Nephron progenitor cell (in vitro differentiated cells): ENCODE measurements at places on chromosomes 3 and 15.

DNA sequence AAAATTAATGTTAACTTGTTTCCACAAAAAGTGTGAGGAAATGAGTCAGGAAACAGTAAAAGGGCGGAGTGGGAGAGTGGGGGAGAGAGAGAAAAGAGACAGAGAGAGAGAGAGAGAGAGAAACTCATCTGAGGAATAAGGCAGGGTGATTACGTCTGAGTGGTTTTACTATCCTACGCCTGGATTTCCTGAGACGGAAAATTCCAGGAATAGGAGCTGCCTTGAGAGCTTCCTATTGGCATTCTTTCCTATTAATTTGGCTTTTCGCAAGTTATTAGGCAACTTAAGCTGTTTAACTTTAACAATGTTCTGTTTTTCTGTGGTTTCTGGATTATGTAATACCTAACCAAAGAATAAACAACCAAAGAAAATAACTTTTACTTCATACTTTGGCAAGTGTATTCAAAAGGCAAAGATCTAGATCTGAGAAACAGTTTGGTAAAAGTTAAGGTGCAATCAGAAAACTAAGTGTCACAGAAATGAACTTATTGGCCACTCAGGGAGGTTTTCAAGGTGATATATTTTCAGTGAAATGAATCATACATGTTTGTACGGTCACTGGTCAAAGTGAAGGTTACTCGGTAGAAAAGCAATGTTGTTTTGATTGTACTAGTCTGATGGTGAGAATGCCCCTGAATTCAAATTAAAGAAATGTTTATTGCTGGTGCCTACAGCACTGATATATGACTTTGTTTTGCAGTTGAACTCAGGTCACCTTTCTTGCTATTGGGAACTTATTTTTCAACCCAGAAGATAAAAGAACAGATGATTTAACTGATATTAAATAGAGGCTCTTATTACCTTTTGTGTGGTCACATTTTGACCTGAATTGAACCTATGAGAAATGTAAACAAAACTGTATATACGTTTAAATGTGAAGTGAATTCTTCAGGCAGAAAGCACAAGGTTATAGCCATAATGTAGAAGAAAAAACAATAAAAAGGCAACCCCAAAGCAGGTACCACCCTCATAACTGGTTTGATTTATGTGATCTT, 39.9 kb upstream of the TNFSF10 start:
- DNase-seq = no peak

- no peak for DNase-seq
These were observed 150.9 kb downstream of the TPRA1 start for GRCh38 chr3:127439621-127440020.

GRCh38 chr3:142837526-142837925, 51.4 kb downstream of the PCOLCE2 start:
- no peak for DNase-seq

GRCh38 chr3:197362081-197362480, 63.7 kb upstream of the DLG1 start:
- no peak for DNase-seq

DNA sequence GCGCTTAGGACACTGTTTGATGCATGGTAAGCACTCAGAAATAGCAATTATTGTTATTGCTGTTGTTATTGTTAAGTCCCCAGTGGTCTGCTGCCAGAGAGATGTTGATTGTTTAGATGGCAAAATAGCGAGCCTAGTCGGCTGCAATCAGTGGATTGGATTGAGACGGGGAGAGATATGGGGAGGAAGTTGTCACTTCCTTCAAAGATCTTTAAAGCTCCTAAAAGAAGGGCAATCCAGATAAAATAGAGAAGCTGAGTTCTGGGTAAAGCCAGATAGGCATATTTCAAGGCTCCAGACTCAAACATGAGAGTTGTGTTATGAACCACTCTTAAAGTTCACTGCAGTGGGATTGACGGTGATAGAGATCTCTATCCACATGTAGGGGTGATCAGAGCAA, 64.5 kb downstream of the RYR3 start:
- DNase-seq = no peak

DNA sequence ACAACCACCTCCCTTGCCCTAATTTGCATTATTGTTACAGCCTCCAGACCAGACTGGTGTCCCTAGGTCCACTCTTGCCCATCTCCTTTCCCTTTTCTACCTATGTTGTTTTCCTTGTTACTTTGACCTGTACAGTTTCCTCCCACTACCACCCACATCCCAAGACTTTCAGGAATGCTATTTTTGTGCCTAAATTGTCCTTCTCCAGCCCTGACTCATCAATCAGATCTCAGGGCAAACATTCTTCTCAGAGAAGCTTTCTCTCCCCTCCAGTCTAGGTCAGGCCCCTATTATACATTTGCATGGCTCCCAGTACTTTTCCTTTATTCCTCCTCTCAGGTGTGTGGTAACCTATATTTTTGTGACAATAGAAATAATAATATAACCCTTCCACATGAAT, 241.5 kb downstream of the IGSF11 start:
- no peak for DNase-seq

DNA sequence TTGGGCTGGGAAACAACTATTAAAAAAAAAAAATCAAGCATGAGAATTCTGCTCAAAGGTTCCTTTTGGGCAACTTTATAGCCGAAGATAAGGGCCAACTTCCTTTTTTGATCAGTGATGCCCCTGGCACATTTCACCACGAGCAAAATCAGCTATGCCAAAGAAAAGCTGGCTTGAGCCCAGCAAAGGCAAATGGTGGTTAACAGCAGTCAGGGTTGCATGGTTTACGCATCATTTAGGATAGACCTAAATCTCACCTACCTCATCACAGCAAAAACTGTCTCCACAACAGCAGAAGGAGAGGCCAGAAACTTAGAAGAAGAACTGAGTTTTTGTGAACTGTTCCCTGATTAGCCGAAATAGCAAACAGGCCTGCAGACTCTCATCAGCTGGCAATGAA, 220.1 kb upstream of the CDIN1 start:
- no peak for DNase-seq

DNA sequence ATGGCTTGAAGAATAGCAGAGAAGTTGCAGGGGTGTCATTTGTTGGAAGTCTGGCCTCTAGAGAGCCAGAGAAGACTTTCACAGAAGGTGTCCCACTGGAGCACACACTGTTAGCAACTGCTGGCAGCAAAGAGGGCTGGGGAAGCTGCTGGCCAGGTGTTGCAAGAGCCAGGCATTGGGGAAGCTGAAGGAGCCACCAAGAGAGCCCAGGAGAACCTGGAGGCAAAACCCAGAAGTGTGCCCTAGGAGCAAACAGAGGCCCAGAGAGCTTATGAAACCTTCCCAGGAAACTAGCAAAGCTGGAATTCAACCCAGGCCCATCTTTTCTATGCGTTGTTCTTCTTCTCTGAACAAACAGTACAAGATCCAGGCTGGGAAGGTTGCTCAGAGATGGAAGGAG, 132.7 kb upstream of the TRIM42 start:
- DNase-seq = no peak

- DNase-seq = no peak
These were observed 148.1 kb downstream of the ANO10 start for GRCh38 chr3:43473737-43474136.

DNA sequence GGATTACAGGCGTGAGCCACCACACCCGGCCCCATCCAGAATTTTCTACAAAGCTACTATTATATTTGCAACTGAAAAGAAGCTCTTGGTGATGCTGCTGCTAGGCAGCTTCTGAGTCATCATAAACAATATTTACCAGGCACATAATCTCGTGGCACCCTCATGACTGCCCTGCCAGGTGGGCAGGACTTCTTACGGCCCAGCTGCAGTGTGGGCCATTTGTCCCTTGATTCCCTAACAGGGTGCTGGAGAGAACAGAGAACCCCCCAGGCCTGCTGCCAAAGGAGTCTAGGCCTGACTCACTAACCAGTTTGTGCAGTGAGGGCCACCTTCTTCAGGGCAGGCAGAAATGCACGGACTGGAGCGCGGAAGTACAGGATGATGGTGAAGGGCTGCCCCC, 4.9 kb downstream of the EPB42 start:
- DNase-seq = no peak

GRCh38 chr3:144821583-144821982, 850.0 kb downstream of the DIPK2A start:
- DNase-seq = no peak

GRCh38 chr3:152350776-152351175, 82.0 kb downstream of the MBNL1 start:
- DNase-seq = no peak

DNA sequence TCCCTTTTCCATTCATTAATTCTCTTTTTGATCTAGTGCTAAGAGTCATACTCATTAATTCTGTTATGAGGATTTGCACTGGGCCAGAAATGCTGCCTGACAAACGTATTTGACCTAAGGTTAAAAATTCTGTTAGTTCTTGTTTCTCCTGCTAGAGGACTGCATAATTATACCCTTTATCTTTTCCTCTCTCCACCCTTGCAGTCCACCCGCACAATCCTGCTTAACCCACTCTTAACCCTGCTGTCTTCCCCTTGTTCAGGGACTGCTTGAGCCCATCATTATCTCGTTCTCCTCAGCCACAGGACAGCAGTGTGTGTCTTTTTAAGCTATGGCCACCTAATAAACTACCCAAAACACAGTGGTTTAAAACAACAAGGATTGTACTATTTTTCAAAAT, 31.1 kb upstream of the DYNC1LI1 start:
- DNase-seq = no peak

- no peak for DNase-seq
These were observed 2.3 kb upstream of the C3orf62 start for GRCh38 chr3:49279376-49279775.

GRCh38 chr3:179694731-179695130, 41.9 kb downstream of the USP13 start:
- no peak for DNase-seq

GRCh38 chr3:75048650-75049049, 434.2 kb upstream of the CNTN3 start:
- no peak for DNase-seq

DNA sequence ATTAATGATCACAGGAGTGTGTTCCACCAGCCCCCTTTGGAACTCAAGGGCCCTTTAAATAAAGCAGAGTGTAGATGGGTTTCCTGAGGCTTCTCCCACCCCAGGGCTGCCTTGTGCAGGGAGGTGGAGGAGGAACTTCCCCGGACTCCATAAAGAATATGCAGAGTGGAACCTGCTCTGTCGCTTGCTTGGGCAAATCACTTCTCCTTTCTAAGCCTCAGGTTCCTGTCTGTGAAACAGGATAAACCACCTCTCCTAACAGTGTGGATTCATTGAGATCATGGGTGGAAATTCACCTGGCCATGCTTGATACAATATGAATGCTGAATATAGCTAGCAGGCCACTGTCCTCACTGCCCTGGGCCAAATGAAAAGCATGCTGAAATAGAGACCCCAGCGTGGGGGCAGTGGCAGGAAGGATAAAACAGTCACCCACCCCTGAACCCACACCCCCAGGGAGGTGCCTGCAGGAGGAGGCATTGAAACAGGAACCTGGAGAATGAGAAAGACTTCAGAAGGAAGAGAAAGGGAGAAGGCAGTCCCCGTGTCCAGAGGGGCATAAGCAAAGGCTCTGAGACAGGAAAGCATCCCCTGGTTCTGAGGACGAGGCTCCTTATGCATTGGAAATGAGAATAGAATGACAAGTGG, 41.1 kb upstream of the CHRNB4 start:
- no peak for DNase-seq
